ENCODE measurements at places on chromosomes 3 and 15.

- no peak for DNase-seq
Measured at GRCh38 chr15:76169018-76169417, 109.2 kb downstream of the TMEM266 start.

DNA sequence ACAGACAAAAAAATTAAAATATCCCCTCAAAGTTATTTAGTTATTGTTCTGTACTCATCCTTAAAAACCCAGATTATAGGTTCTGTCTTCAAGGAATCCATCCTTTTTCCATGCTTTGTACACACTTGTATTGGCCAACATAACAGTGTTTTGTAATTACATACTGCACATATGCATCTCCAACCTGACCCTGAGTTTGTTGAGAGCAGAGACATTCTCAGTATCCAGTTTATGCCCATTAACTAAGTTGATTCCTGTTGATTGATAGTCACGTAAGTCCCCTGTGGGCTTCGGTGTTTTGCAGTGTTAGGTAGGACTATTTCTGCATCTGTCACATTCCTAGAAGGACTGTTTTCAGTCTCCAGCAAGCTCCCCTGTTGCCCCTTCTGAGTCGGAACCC lies 33.6 kb downstream of the MOBP start:
- no peak for DNase-seq

- DNase-seq = no peak
Measured at GRCh38 chr3:73120710-73121109, 59.3 kb downstream of the EBLN2 start.

DNA sequence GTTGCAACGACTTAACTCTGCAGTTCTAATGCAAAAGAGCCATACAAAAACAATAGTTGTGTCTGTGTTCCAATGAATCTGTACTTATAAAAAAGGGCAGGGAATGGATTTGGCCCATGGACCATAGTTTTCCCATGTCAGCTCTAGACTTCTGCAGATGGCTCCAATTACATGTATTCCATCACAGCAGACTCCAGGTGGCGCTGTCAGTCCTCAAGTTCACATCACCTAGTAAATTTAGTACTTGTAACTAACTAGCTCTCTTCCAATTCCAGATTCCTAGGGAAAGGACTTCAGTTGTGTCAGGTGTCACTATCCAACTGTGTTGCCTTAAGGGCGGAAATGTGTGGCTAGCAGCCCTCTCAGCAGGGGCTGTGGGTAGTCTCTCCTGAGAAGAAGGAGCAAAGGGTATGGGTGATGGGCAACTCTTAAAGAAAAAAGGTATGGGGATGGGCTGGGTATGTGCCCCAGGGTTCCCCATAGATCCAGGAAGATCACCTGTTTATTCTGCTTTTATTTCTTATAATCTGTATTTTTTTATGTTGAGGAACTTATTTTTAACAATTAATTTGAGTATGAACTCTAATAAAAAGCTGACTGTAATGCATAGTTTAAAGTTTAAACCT lies 36.2 kb downstream of the BBS4 start:
- peak; percentile 72 for DNase-seq

- no peak for DNase-seq
Measured at GRCh38 chr3:38085943-38086324, 46.9 kb downstream of the DLEC1 start.

- DNase-seq = no peak
Measured at GRCh38 chr3:13854492-13854891, 25.4 kb downstream of the WNT7A start.

- DNase-seq = no peak
Measured at GRCh38 chr3:171673951-171674350, 136.3 kb downstream of the PLD1 start.

DNA sequence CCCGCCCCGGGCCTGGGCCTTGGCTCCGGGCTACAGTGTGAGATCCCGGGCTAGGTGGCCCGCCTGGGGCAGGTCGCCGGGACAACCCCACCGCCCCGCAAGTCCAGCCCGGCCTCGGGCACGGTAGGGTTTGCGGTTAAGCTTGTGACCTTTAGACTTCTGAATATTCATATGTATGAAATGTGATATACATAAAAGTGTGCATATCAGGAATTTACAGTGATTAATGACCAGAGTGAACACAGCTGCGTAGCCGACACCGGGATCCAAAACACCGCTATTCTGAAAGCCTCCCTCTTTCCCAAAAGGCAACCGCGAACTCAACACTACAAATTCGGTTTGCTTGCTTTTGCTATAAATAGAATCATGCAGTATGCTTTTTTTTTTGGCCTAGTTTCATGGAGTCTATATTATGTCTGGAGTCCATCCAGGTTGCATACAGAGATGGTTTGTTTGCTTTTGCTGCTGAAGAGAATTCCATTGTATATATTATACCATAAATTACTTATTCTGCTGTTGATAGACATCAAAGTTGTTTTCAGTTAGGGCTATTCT lies 636 bp upstream of the SNRPA1 start:
- no peak for DNase-seq

DNA sequence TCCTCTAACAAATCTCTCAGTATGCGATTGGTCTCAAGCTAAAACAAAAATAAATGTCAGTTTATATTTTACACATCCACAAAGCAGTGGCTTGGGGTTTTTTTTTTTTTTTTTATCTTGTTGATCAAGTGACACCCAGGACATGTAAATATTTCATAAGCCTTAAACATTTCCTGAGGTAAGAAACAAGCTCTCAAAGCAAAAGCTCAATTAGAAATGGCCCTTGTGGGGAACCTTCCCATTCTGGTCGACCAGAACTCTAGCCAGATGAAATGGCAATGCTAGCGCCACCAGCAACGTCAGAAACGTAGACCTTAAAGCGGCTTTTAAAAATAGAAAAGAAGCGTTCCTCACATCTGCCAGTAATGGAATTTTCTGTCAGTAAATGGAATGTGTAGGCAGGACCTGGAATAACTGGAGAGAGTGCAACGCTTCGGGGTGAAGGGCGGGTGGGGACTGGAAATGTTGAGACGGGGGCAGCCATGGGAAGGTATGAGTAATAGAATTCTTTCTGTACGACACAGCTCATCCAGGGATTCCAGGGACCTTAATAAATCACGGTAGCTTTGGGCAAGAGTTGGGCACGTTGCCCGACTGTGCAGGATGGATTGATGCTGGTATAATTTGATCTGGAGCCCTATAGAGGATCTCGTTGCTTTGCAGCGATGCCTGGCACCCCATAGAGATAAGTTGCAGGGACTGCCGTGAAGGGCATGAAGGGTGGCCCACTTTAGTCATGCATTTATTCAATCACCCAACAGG lies 44.4 kb downstream of the BTD start:
- DNase-seq = no peak

DNA sequence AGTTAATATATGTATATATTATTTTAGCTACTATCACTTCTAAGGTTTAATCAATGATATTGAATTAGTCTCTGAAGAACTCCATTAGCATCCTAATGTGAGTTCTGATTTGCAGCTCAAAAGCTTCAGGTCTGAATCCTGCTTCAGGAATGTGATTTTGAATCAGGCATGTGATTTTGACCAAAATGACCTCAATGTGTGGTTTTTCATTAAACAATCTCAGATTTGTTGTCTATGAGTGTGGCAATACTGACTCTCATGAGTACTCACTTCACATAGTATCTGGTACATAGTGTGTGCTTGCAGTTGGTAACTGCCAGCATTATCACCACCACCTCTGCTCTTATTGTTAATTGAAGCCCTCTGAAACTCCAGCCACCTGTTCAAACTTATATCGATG lies 251.0 kb downstream of the KCNH8 start:
- DNase-seq = no peak

All from LNCaP clone FGC (cell line).